ENCODE measurements at places on chromosomes 16 and 17.

DNA sequence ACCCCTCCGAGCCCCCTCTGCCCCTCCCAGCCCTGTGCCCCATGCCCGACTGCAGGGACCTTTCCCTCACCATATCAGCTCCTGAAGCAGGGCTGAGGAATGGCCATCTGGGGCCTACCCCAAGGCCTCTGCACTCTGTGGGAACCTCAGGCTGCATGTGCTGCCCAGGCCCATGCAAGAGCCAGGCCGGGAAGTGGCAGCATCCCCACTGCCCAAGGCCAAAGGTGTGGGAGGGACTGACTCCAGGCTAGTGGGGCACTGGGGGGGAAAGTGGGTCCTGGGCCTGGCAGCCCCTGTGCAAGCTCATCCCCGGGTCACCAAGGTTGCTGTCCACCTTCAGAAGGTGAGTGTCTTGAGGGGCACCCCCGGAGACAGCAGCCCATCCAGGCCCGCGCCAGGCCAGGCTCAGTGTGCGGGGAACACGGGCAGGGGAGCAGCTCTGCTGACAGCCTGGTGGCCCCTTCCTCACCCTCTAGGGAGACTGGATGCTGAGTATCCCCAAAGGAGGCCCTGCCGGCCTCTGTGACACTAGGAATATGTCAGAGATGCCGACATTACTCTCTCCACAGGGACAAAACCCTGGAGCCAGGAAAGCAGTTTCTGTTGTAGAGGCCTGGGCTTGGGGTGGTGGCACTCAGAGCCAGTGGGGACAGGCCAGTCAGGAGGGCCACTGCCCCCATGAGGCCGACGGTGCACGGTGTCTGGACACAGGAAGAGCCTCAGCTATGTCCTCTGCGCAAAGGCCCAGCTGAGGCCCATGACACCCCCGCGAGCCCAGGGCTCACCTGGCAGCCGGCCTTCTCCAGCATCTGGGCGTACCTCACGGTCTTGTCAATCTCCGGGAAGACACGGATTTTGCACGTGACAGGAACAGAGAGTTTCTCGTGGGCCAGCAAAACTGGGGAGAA is 3.3 kb downstream of the DUS1L start:
- DNase-seq, result no peak

GRCh38 chr16:28573738-28574718 is 20.3 kb downstream of the SGF29 start:
- no peak for DNase-seq

- peak; percentile 51 for DNase-seq
Measured at GRCh38 chr17:489758-490329, 137.2 kb upstream of the RPH3AL start.

DNA sequence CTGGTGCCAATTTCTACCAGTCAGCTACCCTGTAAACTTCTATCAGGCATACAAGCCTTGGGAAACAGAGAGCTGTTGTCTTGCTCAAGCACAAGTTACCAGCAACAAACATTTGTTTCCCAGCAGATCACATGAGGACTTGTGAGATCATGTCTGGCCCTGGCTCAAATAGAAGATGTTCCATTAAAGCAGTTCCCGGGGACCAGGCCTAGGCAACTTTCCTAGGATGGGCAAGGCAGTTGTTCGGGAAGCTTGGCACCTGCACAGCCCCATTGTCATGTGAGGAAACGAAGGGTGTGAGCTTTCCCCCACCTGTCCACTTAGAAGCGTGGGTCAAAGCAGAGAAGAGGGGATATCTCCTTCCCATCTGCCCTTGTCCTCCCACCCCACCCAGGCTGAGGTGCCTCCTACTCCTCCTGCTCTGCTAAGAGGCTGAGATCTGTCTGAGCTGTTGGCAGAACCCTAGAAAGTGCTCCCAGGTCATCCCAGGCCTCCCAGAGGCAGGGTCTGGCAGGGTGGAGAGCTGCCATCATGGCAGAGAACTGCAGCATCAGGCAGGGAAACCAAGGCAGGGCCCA is 11.2 kb upstream of the SLC47A2 start:
- no peak for DNase-seq

DNA sequence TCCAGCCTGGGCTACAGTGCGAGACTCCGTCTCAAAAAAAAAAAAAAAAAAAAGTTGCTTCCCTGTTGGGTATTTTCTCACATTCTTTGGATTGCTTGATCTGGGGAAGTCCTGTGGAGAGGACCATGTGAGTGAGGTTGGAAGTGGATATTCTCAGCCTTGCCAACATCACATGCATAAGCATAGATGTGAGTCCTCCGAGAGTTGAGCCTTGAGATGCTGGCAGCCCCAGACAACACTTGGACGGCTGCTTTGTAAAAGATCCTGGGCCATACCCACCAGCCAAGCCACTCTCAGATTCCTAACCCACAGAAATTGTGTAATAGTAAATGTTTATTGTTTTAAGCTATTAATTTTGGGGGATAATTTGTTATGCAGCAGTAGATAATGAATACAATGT is 1570.0 kb upstream of the GOT2 start:
- DNase-seq, result no peak

DNA sequence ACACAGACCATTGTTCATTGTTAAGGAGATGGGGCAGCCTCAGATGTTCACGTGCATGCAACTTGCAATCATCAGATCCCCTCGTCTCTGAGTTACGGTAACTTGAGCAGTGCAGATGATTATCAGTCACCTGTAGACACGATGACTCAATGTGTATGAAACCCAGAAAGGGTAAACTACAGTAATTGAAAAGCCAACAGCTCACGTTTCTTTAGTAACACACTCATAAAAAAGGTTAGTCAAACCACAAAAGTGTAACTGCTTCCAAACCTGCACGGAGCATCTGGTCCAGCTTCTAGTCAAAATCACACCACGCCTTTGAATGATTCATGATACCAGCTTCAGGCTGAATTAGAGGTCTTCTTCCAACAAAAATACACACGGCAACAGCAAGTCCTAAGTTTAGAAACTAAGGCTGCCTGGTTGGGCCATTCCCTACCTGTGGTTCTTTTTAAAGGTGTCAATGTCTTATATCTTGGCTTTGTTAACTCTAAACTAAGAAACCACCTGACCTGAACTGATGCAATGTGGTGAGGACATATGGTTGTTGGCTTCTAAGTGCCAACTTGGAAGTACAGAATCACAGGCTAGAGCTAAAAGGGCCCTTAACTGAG is 32.3 kb downstream of the GRB7 start:
- no peak for DNase-seq

- DNase-seq, result no peak
Measured at GRCh38 chr17:51050291-51051033, 70.2 kb downstream of the SPAG9 start.

DNA sequence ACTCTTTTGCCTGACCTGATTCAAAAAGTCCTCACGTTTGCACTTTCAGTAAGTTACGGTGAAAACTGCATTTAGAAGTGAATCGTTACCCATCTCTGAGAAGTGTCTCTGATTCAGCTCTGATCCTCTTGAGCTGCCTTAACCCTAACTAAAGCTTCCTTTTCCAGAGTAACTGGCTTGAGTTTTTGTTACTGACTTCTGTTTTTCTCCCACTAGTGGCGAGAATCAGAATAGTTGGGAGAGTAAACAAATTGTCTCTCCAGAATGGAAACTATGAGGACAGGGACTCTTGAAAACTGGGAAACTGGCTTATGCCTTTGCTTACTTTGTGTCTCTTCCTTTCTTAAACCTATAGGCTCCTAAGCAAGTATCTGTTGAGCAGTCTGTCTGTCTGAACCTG is 31.3 kb upstream of the KPNB1 start:
- DNase-seq, result no peak

- DNase-seq, result peak; percentile 87
Measured at GRCh38 chr16:27698266-27698665, 148.3 kb downstream of the KATNIP start.

DNA sequence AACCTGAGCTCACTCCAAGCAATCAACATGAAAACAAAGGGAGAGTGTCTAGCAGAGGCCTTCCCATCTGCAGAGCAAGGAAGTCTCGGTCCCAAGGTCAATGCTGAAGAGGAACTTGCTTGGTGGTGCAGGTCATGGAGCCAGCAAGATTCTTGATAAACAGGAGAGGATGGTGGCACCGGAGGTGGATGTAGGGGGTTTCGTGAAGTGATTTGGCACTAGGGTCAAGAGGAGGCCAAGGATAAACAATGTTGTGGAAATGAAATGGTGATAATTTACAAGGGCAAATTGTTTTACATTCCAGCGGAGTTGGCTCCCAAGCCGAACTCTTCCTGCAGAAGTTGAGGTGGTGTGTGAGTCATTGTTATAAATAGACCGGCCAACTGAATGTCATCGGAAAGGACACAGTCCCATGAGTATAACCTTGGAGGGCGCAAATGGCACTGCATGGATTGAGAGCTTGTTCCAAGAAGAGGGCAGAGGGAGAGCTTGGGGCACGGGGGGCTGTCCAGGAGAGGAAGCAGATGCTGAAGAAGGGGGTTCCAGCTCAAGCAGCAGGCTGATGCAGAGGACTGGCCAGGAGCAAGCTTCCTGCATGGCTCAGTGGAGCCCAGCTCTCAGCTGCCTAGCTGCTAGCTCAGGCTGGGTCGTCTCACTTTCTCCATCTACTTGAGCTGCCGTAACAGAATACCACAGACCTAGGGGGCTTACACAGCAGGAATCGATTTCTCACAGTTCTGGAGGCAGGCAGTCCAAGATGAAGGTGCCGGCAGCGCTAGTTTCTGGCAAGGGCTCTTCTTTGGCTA is 136.6 kb downstream of the COPRS start:
- no peak for DNase-seq

- DNase-seq, result peak; percentile 100
Measured at GRCh38 chr17:28710861-28711722, 596 bp downstream of the PROCA1 start.

- DNase-seq, result no peak
Measured at GRCh38 chr17:79574108-79574507, 36.7 kb downstream of the RBFOX3 start.

DNA sequence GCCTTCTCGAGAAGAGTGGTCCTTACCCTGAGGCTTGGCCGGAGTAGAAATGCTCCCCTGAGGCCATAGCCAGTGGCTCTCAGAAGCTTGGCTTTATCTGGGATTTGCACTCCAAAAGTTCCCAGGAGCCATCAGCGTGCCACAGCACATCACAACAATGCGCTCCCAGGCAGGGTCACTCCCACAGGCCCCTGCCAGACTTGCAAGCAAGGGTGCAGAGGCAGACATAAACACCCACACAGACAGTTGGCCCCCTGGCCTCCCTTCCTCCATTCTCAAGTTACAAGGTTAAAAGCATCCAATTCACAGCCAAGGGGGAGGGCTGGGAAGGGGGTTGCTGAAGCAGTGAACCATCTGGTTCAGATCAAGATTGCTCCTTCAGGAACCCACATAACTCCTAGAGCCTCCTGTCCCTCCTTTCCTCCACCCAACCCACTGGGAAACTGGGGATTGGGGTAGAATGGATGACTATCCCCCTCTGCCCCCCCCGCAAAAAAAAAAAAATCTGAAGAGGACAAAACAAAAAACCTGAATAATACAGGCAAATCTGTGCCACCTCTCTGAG is 1.8 kb downstream of the ST3GAL2 start:
- DNase-seq, result peak; percentile 78
